ENCODE measurements at places on chromosomes 4 and X.

DNA sequence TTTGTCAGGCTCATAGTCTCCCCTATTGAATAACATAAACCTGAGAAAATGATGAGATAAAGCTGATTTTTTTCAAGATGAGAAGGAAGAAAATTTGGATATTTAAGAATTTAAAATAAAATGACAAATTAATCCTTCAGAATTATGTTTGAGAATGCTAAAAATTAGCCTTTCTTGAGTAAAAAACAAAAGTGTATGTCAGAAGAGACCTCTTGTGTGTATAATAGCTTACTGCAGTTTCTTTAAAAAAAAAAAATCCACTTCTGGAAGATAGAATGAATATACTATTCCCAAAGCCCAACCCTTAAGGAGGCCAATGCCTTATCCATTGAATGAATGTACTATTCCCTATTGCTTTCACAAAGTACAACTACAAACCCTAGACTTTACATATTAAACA lies 281.8 kb downstream of the RAPGEF2 start:
- DNase-seq = no peak

DNA sequence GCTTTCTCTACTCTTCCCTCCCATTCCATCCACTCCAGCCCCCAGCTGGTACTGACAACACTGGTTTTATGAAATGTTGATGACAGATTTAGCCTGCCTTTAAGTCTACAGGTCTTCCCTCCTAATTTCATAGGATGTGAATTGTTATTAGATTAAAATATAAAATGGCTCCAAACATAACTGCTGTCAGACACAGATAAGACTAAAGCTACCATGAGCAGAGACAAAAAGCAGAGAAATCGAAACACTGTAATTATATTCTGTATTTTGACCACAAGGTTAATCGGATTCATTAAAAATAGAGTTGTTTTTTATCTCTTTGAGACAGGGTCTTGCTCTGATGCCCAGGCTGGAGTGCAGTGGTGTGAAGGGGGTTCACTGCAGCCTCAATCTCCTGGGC lies 28.3 kb downstream of the SEC24D start:
- no peak for DNase-seq

GRCh38 chr4:20532871-20533870 lies 167.1 kb upstream of the PACRGL start:
- DNase-seq = no peak

- no peak for DNase-seq
These were observed 620.2 kb upstream of the BOD1L1 start for GRCh38 chr4:14247767-14248166.

- DNase-seq = no peak
These were observed 21.4 kb downstream of the SH3RF1 start for GRCh38 chr4:169249214-169249973.

- no peak for DNase-seq
These were observed 1.1 kb upstream of the TRMT10A start for GRCh38 chr4:99564921-99565320.

- no peak for DNase-seq
These were observed 659.9 kb upstream of the AGA start for GRCh38 chr4:178102139-178102538.

- DNase-seq = no peak
These were observed 89.5 kb downstream of the HS3ST1 start for GRCh38 chr4:11338956-11339782.

- DNase-seq = no peak
These were observed 359.2 kb downstream of the IDS start for GRCh38 chrX:149145845-149146285.

DNA sequence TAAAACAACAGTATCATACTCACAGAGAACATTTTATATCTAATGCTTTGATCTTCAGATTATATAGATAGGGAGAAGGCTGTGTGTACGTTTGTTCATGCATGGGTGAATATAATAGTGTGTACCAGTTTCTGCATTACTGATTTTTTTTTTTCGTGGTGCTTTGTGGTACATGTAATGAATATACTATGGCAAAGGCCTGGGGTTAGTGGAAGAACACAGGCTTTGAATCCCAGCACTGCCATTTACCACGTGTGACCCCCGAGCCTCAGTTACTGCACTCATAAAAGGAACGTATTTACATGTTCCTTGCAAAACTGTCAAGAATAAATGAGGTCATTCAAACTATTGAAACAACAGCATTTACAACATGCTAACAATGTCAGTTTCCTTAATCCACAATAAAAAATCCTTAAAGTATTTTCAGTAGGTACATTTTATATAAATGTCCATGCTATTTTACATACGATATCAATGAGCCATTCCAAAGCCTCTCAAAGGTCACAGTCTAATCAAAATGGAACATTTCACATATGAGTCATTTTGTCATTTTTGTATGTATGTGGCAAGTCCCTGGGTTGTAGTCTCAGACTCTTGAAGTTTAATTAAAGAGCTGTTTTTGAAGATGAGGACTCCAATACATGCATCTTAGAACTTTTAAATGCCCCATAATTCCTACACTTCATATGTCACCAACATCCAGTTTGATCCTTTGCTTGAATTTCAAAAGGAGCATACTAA lies 242.8 kb downstream of the PPP3CA start:
- no peak for DNase-seq

DNA sequence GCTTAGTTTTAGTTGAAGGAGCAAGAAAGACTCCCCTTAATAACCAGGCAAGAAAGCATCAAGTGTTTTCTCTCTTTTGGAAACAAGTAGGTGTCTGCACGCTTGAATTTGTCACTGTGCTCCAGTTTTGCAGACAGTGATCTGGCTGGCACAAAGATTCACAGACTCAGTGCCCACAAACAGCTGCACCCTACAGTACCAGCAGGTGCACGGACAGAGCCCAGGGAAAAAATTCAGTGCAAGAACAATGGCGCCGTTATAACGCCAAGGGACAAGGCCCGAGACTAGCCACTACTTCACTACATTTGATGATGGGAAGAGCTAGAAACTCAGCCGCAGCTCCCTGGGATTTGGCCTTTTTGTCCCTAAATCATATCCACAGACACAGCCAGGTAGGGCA lies 56.0 kb downstream of the ZNF827 start:
- no peak for DNase-seq

DNA sequence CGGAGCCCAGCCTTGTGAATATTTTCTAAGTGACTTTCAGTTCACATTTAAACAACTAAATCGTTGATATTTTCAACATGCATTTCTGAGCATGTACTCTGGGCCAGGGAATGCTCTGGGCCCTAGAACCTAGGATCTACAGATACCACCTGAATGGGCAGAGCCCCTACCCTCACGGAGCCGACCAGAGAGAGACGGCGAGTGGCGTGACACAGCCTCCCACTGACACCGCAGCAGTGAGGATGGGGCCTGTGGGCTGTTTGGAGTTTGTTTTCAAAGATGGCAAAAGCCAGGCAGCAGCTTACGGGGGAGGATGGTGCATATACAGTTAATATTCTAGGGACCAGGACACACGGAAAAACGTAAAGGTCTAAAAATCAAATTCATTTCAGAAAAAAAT lies 17.7 kb downstream of the NELFA start:
- no peak for DNase-seq

DNA sequence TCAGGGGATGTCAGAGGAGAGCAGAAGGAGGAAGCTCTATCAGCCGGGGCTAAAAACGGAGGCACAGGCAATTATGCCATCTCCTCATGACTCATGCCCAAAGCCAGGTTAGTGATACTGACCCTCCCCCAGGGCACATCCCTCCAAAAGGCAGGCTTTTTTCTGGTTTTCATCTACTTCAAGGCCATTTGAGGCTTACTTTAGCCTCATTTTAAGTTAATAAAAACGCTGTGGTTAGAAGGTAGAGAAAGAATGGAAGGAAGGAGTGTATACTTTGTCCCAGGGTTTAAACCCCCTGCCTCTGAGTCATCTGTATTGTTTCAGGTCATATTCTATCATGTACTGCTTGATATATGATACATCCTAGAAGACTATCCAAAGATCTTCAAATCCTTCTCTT lies 89.7 kb upstream of the NDP start:
- no peak for DNase-seq

- no peak for DNase-seq
These were observed 2.4 kb downstream of the LONRF3 start for GRCh38 chrX:118976599-118977340.

GRCh38 chrX:151563449-151563848 lies at the start of gene PASD1:
TSS of gene PASD1 (plus strand) at chrX:151563675. CDS start at chrX:151601554, 37,879 bp downstream.
- no peak for DNase-seq

DNA sequence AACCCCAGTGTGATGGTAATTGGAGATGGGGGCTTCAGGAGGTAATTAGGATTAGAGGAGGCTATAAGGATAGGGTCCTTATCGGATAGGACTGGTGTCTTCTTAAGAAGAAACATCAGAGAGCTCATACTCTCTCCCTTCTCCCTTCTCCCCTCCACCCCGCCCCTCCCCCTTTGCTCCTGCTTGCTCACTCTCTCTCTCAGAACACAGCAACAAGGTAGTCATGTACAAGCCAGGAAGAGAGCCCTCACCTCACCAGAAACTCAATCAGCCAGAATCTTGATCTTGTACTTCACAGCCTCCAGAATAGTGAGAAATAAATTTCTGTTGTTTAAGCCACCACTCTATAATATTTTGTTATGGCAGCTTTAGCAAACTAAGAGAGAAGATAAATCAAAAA lies 4.5 kb downstream of the DDX60L start:
- peak; percentile 31 for DNase-seq

GRCh38 chr4:98447648-98448047 lies 186.5 kb downstream of the RAP1GDS1 start:
- DNase-seq = no peak

DNA sequence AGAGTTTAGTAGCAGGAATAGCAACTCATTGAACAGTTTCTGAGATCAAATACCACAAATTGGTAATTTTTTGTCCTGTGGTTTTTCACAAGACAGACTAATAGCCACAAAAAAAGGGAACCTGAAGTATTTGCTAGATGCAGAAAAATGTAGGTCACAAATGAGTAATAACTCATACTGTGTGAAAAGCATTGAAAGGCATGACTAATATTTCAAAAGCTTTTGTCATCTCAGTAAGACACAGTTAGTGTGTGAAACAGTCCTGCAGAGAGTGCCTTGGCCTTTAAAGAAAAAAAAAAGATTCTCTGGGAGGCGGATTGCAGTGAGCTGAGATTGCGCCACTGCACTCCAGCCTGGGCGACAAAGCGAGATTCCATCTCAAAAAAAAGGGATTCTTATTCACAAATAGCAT lies 31.4 kb upstream of the SLC25A31 start:
- no peak for DNase-seq

- DNase-seq = no peak
These were observed 17.2 kb upstream of the FAT1 start for GRCh38 chr4:186740822-186741221.

GRCh38 chr4:174828845-174829701 lies at the start of gene GLRA3:
TSS of gene GLRA3 (minus strand) at chr4:174829247. CDS start at chr4:174828811, 436 bp downstream.
- DNase-seq = no peak

DNA sequence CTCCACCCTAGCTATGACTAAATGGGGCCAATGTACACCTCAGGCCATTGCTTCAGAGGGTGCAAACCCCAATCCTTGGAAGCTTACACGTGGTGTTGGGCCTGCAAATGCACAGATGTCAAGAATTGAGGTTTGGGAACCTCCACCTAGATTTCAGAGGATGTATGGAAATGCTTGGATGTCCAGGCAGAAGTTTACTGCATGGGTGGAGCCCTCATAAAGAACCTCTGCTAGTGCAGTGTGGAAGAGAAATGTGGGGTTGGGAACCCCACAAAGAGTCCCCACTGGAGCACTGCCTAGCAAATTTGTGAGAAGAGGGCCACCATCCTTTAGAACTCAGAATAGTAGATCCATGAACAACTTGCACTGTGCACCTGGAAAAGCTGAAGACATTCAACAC lies 284.1 kb downstream of the ANTXR2 start:
- DNase-seq = no peak

GRCh38 chr4:140653718-140654494 lies 85.1 kb upstream of the UCP1 start:
- no peak for DNase-seq

- no peak for DNase-seq
These were observed 160.0 kb downstream of the STIM2 start for GRCh38 chr4:27020603-27021002.

- no peak for DNase-seq
These were observed 531.1 kb upstream of the SLIT2 start for GRCh38 chr4:19720610-19721009.

DNA sequence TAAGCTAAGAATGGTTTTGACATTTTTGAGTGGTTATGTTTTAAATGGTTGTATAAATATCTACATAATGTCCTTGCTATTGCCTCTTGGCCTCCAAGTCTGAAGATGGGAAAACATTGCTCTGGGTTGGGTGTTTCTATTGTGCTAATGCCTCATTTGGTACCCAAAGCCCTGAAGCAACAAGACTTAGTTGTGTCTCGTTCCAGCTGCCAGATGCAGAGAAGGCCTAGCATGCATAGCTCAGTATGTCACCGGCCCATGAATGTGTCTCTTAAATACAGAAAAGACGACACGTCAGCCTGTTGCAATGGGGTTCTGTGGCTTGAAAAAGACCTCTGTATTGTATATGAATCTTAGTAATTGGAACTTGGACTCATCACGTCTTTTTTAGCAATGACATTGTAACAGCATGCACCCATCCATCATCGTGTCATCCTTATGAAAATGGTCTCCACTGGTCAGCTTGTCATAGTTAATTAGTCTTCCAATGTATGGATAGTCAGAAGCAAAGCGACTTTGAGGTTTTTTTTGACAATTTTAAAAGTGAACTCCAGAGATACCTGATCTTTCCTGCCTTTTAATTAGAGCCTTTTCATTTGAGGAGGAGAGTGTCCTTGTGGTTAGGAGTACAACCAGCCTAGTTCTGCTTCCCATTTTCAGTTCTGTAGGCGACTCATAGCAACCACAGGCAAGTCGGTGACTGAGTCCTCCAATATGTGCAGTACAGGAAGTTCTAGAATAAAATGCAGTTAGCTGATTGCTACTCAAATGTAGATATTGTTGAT lies 126.4 kb upstream of the GATB start:
- no peak for DNase-seq

DNA sequence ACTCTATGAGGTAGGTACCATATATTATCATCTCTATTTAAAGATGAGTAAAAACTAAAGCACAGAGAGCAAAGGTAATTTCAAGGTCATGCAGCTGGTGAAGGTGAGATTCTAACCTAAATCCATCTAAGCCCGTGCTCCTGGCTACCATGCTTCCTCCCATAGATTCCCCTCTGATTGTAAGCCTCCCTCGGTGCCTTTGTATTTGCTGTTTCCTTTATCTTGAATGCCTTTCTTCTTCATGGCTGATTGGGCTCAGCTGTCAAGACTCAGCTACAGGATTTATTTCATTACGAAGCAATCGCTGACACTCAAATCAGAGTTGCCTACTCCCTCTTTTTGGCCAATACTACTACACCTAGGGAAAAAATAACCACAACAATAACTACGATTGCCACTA lies 217.1 kb downstream of the ARAP2 start:
- DNase-seq = no peak

DNA sequence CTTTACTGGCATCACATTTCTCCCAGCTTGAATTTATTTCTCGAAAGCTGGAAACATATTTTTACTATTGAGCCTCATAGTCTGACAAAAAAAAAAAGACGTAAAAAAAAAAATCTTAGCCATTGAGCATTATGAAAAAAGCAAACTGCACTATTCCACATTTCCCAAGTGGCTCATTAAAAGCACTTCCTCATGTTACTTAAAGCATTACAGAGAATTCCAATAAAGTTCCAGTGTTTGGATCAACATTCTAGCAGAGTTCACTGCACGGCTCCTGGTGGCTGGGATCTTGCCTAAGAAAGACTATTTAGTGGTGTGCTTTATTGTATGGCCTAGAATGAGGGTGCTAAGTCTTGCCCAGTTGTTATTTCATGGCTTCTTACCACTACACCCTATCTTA lies 476.2 kb downstream of the PPARGC1A start:
- no peak for DNase-seq

All from stimulated activated CD4-positive, alpha-beta T cell treated with anti-CD3 and anti-CD28 coated beads, Interleukin-2, amount 100 ng/mL, for 4 hours (primary cell).